ENCODE measurements at places on chromosomes 5 and 9.

- DNase-seq = no peak
Measured at GRCh38 chr5:144356489-144356888, 185.8 kb downstream of the KCTD16 start.

GRCh38 chr9:97889941-97890887, 32.1 kb downstream of the TRMO start:
- no peak for DNase-seq

DNA sequence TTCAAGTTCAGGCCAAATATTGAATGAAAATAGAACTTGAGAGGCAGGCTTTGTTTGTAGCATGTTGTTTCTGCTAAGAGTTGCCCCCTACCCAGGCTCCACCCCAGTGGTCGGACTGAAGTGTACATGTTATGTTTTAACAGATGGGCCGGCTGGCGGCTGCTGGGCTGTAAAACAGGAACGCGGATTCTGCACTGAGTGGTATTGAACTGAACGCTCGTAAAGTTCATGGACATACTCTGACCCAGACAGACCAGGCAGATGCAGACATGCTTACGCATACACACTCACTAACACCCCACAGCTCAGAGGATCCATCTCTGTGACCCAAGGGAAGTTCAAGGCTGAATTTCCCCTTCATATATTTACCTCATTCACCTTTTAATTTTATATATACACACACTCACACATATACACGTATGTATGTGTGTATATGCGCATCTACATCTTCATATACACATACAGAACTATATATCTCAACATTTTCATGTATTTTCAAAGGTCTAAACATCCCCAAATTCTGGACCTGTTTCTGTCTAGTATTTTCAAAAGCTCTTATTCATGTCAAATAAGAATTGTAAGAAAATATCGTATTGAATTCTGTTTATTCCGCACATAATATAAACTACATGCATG, 1.4 kb downstream of the MARCHF3 start:
- no peak for DNase-seq

GRCh38 chr9:83384214-83384613, 154.0 kb downstream of the FRMD3 start:
- no peak for DNase-seq

- no peak for DNase-seq
Measured at GRCh38 chr5:164303646-164304215, 798.3 kb downstream of the MAT2B start.
